ENCODE measurements at places on chromosomes 4 and X.

DNA sequence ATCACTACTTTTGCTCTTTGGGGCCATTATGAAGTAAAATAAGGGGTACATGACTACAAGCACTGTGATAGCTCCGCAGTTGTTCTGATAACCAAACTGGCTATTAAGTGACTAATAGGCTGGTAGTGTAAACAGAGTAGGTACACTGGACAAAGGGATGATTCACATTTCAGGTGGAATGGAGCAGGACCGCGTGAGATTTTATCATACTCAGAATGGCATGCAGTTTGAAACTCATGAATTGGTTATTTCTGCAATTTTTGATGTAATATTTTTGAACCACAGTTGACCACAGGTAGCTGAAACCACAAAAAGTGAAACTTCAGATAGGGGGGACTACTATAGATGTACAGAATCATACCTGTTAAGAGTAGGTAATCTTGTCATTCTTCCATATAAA is 55.8 kb downstream of the PAK3 start:
- DNase-seq, result no peak

GRCh38 chrX:40131654-40132337 is 34.0 kb upstream of the BCOR start:
- DNase-seq, result no peak

DNA sequence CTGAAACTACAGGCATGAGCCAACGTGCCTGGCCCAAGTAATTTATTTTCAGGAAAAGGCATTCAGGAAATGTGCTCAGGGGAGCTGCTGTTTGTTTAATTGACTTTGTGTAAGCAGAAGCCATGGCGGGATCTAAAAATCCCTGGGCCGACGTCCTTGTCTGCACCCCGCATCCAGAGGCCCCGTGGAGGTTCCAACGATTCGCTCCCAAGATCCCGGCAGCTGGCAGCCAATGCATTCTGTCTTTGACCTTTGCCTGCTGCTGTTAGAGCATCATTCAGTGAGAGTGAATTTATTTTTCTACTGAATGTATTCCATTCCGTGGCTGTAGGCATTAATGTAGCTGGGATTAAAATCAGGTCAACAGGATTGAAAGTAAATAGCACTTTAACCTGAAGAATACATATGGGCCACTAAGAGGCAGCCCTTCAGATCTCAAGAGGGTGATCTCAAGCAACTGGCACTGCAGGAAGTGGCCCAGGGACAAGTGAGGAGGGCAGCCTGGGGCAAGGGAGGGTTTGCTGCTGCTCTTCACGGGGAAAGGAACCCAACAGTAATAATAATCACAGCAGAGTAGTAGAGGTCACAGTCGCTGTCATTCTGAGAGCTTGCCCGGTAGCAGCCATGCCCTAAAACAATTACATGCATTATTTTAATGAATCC is 75.2 kb downstream of the PSAPL1 start:
- no peak for DNase-seq

GRCh38 chr4:88110826-88111225 is 47.6 kb downstream of the ABCG2 start:
- no peak for DNase-seq

DNA sequence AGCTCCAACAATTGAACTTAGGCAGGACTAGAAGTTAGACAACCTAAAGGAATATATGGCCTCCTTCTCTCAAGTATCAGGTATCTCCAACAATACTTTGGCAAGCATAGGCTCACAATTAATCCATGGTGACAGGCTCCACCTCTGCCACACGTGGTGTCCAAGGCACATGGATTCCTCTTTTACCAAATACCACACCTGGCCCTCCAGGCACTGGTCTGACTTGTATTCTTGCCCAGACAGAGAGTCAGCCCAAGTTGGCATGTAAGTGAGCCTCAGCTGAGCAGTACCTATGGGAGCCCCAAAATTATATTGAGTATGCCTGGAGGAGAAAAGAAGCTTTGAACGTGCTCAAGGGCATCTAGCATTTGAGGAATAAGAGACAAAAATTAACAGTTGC is 19.6 kb downstream of the SRPX2 start:
- no peak for DNase-seq

- DNase-seq, result no peak
Measured at GRCh38 chr4:41296995-41297394, 40.3 kb downstream of the UCHL1 start.

DNA sequence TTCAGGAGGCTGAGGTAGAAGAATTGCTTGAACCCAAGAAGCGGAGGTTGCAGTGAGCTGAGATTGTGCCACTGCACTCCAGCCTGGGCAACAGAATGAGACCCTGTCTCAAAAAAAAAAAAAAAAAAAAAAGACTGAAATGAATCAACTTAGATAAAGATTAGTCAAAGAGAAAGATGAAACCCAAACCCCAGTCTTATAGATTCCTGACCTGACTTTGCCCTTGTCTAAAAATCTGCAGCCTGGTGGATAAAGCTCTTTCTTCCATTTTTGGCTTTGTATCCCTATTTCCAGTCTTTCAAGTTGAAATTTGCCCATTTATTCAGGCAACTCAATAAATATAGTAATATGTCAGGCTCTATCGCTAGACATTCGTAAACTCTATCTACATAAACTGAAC is 39.3 kb upstream of the SPINK2 start:
- no peak for DNase-seq

DNA sequence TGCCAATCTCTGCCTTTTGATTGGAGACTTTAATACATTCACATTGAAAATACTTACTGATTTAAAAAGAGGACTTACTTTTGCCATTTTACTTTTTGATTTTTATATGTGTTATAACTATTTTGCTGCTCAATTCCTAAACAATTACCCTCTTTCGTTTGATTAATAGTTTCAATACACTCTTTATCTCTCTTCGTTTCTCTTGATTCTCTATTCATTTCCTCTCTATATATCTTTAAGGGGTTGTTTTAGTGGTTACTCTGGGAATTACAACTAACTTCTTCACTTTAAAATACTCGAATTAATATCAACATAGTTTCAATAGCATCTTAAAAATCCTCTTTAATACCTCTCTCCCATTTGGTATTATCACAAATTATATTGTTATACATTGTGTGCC is 116.6 kb downstream of the PTCHD1 start:
- no peak for DNase-seq

GRCh38 chr4:68569466-68570121 is 6.5 kb downstream of the UGT2B17 start:
- DNase-seq, result no peak

GRCh38 chr4:168560184-168561180 is 63.6 kb downstream of the PALLD start:
- no peak for DNase-seq

DNA sequence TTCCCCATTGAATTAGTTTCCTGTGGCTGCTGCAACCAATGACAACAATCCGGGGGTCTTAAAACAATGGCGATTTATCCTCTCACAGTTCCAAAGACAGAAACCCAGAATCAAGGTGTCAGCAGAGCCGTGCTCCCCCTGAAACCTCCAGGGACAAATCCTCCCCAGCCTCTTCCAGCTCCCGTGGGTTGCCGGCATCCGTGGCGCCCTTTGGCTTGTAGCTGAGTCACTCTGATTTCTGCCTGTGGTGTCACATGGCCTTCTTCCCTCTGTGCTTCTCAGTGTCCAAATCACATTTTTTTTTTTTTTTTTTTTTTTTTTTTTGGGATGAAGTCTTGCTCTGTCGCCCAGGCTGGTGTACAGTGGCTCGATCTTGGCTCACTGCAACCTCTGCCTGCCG is 64.5 kb upstream of the STX18 start:
- DNase-seq, result no peak

DNA sequence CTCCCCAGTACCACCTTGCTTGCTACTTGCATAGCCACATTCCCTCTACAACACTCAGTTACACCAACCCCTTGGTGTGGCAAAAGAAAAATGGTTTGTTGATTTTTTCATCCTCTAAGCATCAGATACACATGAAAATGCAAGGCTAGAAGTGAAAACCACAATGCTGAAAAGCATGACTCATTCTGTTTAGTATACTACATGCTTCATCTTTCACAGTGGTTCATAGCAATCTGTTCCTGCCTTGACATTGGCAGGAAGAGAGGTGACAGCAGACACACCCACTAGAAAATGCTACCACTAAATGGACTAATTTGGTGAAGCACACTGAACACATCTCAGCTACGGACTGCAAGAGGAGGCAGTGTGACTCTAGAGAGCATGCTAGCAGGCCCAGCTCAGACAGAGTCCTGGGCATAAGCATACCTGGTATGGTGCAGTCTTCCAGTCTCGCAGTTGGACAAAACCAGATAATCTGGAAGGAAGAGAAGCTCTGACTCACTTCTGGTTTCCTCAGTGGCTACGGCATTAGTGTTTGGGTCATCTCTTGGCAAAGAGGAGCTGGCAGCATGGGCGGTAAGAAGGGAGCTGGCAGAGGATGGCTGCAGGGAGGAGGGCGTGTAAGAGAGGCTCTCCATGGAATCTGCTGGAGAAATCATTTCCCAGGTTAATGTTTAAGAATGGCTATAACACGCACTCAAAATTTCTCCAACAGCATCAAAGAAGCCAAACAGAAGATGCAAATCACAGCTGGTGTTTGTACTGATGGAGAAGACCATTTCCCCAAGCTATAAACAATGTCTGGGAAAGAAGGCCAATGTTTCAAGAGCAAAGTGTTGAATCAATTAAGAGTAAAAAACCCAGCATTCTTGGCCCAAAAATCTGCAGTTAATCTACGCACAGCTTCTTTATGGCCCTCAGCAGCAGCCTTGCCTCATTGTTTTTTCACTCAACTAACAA is 37.8 kb downstream of the GAB3 start:
- DNase-seq, result no peak

DNA sequence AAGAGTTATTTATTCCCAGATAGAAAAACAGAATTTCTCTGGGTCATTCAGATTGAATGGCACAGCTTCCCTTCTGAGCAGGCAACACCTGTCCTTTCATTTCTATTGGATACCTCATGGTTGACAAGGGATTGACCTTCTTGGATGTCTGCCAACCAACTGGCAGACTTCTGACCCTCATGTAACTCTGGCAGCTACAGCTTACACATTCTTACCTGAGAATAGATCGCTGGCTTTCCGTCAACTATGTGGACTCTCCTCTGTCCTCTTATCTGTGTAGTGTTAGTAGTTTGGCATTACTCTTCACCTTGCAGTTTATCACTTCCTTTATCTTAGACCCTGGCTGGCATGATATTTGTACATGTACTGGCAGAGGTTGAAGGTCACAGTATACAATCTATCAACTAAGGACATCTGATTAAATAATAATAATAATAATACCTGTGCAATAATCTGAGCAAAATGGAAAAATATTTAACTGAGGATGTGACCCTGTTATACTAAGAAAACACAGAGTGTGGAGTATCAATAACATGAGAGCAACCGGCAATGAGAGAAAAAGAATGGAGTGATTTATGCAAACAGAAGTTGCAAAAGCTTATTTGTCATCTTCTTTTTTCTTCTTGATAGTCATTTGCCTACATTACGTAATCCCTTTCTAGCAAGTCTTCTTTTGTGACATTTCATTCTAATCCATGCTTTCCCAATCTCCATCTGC is 1118.2 kb downstream of the ARAP2 start:
- DNase-seq, result no peak
